Right lobe of liver (tissue), 6 donors: ENCODE measurements at places on chromosomes 5 and 9. TPM values are rescaled to one million over a fixed set of nuclear protein-coding genes. Genes with fewer than 3 reads are reported as not detected.
A peak's percentile ranks its signal among the peaks of the same experiment; 100 is the strongest.

- no peaks in the 10 kb centered on the region for H3K4me1 ChIP-seq
- H3K36me3 ChIP-seq = no peaks in the 10 kb centered on the region
- H3K4me3 ChIP-seq = no peak overlapping the region
- DNase-seq = peak; percentile 63
- H3K27ac ChIP-seq = no peak overlapping the region
Observed at GRCh38 chr5:126676195-126676624, 75.5 kb downstream of the PHAX start.

DNA sequence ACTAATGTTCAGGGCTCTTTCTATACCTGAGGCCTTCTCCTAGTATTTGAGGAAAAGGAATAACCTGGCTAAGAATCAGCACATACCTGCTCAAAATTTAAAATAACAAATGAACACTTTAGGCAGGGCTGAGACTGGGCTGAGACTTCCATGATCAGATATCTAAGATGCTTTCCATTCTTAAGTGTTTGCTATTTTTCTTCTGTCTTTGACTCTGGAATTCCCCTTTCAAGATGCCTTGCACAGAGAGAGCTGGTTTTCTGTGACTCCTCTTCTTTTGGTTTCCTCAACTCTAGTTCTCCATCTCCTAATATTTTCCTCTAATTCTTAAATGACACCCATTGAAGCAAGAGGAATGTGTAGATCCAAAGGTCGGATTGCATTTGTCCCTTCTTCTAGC is 61.1 kb downstream of the DPYSL3 start:
- H3K4me3 ChIP-seq = no peak overlapping the region
- DNase-seq = no peak
- H3K27ac ChIP-seq = no peak overlapping the region
- H3K27me3 ChIP-seq = no peaks in the 10 kb centered on the region

GRCh38 chr5:110547495-110547894 is 179.0 kb downstream of the TMEM232 start:
- no peak overlapping the region for H3K4me3 ChIP-seq
- no peaks in the 10 kb centered on the region for H3K4me1 ChIP-seq
- no peaks in the 10 kb centered on the region for H3K36me3 ChIP-seq
- H3K27me3 ChIP-seq = no peaks in the 10 kb centered on the region
- DNase-seq = no peak

GRCh38 chr5:77390795-77391194 is 101.3 kb downstream of the WDR41 start:
- no peaks in the 10 kb centered on the region for H3K4me1 ChIP-seq
- H3K27ac ChIP-seq = no peak overlapping the region
- H3K4me3 ChIP-seq = no peak overlapping the region
- no peak for DNase-seq

The MTRR gene
- total RNA-seq = 33.9 TPM

DNA sequence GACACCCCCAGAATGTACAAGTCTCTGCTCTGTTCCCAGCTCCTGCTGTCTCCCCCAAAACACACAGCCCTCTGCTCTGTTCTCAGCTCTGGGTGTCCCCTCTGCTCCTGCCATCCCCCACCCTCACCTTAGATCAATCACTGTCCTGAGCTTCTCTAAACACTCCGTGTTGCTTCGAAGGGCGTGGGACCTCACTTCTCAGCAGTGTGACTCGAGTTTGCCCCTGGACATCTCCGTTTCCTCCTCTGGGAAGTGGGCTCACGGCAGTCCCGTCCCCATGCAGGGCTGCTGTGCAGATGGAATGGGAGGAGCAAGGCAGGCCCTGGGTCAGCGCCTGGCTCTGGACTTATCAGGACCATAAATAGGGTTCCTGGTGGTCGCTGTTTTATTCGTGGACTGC is 98.0 kb upstream of the RAPGEF1 start:
- no peak overlapping the region for H3K27ac ChIP-seq
- no peaks in the 10 kb centered on the region for H3K36me3 ChIP-seq
- H3K4me3 ChIP-seq = no peak overlapping the region
- H3K4me1 ChIP-seq = no peaks in the 10 kb centered on the region
- DNase-seq = no peak
